CD4-positive, alpha-beta T cell treated with Interferon gamma for 1 hour (primary cell): ENCODE measurements at places on chromosomes 1 and 21.

- DNase-seq, result no peak
These were observed 164.2 kb upstream of the PTBP2 start for GRCh38 chr1:96557336-96557735.

DNA sequence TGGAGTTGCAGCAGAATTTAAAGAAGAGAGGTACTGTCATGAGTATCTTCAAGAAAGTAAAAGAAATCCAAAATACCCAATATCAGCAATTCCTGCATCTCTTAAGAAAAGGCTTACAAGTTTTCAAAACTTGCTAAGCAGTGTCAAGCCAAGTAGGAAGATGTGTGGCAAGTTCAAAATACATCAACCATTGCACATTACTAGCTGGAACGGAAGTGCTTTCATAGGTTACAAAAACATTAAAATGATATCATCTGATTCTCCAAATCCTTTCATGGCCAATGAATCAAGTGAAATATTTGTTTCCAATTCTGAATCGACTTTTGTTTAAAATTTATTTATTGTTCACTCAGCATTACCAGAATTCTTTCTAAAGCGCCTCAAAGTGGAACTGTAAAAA is 5.7 kb upstream of the ABCA4 start:
- DNase-seq, result no peak

DNA sequence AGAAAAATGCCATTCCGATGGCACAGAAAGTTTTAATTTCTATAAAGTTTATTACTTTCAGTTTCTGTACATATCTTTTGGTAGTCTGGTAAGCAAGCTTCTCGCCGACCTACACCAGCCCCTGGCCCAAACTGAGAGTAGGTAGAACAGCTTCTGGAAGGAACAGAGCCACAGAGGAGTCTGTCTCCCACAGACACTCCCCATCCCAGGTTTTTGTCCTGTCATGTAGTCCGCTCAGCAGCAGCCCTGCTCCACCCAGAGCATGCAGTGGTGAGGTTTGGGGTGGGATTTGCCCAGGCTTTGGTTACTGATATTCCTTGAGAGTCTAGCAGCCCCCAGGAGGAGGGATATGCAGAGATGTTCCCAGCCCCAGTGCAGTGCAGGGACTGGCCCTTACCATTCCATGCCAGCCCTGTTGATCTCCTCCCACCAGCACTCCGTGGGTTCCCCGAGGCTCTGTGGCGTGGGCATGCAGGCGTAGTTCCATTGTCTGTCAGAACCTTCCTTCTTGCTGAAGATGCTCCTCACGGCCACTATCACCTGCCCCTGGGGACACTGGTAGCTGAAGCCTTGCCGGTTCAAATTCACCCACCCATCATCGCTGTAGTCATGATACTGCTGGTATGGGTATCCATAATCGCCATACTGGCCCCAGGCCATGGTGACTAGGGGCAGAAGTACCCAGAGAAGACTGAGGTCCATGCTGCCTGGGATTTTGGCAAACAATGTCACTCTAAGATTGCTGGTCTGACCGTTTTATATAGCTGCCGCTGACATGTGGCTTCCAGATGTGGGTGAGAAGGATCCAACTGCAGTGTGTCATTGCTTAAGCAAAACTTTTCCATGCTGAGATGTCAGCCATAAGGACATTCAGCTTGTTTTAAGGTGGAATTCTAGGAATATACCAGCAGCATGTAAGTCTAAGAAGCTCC is at the start of gene DPT:
Gene DPT (minus strand): TSS at position 734 of the 932 bp plus-strand sequence. CDS start 32 bp downstream, at position 702.
- DNase-seq, result no peak

- no peak for DNase-seq
These were observed 1.3 kb downstream of the ACTRT2 start for GRCh38 chr1:3022511-3022973.
